Stimulated activated CD4-positive, alpha-beta T cell treated with anti-CD3 and anti-CD28 coated beads, Interleukin-4, amount 100 ng/mL, for 4 hours (primary cell): ENCODE measurements at places on chromosomes 6 and 20.

DNA sequence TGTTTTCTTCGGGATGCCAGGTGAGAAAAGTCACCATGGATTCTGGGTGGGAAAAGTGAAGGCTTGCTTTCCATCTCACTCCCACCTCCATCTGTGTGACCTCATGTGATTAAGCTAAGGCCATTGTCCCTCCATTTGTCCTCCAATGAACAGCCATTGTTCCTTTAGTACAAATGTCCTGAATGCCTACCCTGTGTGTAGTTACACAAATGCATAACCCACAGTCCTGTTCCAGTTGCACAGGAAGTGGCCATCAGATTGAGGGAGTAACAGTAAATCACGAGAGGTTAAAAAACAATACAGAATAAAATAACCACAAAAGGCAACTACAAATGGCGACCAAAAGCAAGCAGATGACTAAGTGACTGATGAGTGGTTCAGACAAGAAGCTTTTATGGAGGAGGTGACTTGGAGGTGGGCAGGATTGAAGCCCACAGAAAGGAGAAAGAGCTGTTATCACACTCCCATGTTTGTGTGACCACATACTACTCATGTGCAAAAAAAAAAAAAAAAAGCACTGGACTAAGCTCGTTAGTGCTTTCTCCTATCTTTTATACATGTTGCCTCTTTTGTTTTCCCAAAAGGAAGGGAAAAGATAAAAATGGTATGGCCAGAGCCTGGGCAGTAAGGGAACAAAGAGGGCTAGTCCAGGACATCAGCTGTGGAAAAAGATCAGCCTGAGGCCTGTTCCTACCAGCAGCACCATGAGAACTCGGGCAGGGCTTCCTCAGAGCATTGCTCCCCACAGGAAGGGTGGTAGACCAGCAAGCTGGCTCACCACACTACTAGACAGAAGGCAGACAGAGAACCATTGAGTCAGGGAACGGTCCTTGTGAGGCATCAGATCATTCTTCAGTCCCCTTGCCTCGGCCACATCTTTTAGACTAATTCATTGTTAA is 111.0 kb downstream of the TFAP2A start:
- DNase-seq: no peak

DNA sequence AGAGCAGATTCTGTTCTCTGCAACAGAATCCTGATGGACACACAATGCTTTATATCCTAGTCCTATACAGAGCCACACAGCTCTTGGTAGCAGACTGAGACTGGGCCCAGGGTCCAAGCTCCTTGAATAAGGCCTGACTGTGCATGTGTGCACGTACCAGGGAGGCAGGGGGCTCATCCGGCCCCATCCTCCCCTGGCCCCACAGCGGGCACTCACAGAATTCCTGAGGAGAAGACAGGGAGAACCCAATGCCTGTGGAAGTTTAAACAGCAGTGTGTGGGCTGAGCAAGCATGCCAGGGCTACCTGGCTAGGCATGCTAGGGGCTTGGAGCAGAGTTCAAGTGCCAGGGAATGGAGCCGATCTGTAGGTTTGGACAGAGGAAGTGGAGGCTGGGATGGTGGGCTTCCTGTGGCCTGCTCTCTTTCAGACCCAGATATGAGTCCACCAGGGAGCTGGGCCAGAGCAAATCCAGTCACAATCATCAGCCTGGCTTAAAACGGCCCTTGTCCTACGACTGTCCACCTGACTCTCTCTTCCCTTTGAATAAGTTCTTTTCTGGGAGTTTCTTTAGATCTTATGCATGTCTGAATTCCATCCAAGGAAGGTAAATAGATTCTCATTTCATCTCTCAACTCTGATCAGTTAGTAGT is 74.0 kb downstream of the MRPL14 start:
- DNase-seq: no peak

GRCh38 chr6:39819228-39819627 is 27.1 kb downstream of the DAAM2 start:
- no peak for DNase-seq

GRCh38 chr20:42018979-42019378 is 400.8 kb upstream of the CHD6 start:
- DNase-seq: no peak

- DNase-seq: peak; percentile 30
These were observed 864.2 kb downstream of the KIF16B start for GRCh38 chr20:15708984-15709598.

DNA sequence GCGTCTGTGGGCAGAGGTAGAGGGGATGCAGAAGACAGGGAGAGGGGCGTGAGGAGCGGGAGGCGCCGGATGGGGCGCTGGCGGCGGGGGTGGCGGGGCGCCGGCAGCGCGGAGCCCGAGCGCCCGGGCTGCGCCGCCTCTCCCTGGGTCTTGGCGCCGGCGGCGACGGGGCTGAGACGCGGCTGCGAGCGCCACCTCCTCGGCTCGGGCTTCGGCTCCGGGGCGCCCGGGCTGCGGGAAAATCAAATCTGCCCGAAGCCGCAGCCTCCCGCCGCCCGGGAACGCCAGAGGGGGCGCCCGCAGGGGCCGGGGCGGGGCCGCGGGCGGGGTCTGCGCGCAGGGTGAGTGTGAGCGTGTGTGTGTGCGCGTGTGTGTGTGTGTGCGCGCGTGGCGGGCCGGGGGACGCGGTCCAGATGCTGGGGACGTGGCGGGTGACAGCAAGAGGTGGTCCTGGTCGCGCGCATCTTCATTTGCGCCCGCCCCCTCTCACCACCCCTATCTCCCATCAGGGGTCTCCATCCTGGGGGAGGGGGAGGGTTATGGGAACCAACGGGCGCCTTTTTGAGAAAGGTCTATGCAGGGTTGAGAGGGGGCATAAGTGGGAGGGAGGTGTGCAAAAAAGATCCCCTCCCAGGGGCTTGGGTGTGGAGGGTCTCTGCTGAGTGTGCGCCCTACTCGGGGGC is 646 bp upstream of the CPNE5 start:
- DNase-seq: peak; percentile 46

GRCh38 chr6:111399626-111400025 is 83.4 kb downstream of the REV3L start:
- no peak for DNase-seq

- DNase-seq: no peak
These were observed 47.4 kb downstream of the BMP6 start for GRCh38 chr6:7773322-7773721.

GRCh38 chr20:50516180-50516934 is 6.2 kb downstream of the PTPN1 start:
- no peak for DNase-seq

DNA sequence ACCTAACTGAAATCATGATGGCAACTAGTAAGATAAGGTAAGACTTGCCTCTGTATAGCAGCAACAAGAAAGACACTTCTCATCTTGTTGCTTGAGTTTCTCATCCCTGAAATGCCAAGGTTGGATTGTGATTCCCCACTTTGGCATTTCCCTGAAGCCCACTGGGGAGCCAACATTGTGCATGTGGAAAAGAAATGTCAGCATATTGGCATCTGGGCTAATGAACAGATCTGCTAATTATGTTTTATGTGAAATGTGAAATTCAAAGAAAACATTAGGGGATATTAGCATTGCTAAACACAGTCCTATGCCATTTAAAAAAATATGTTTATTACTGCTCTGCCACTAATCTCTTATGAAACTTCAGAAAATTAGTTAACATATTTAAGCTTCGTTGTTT is 126.3 kb upstream of the PCSK2 start:
- no peak for DNase-seq

DNA sequence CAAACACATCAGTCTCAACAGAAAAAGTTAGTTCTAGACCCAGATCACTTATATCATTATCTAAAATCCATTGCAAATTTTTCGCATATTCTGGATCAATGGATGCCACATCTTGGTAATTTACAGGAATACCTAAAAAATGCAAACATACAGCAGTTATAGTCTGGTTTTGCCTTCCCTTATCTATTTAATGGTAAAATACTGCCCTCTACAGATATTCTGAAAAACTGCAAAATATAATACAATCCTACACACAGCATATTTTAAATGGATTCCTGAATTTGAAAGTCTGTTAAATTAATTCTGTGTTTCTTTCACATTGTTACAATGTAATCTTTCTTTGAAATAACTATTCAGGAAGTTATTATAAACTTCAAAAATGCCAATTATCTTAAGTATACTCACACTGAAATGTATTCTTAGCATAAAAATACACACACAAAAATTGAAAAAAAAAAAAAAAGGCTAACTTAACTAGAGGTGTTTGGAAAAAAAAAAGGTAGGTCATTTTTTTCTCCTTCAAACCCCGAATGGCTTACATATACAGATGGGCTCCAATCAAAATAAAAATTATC is 88.4 kb downstream of the HACE1 start:
- no peak for DNase-seq

DNA sequence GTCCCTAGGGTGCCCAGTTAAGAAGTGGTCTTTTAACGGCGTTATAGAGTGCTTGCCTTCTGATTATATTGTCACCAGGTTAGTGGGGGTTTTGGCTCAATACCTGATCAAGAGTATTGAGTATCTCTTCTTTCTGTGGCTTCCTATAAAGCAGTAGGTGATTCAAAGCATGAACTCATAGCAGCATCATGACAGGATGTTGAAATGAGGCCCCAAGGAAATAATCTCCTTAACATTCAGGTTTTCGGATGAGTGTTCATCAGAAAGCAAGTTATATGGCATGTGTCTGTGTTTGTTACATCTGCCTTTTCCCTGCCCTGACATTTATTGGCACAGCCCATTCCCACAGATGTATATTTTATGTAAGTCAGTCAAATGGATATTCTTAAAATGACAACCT is 301.0 kb downstream of the FARS2 start:
- no peak for DNase-seq

- no peak for DNase-seq
These were observed 352.8 kb upstream of the SOX4 start for GRCh38 chr6:21240709-21241108.

- no peak for DNase-seq
These were observed 131.0 kb upstream of the PHACTR1 start for GRCh38 chr6:12585497-12585958.

DNA sequence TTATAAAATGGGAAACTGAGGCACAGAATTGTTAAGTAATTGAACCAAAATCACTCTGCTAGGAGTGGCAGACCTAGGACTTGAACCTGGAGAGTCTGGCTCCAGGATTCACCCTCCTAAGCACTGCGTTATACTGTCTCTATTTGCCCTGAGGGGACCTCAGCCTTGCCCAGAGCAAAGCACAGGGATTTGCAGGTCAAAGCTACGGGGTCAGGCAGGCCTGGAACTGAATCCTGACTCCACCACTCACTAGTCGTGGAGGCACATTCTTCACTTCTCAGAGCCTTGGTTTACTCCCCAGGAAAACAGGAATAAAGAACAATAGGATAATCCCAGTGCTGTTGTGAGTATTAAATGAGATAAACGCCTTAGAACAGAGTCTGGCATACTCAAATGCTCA is 19.4 kb downstream of the KCNK15 start:
- no peak for DNase-seq

GRCh38 chr6:157037165-157037564 is 260.0 kb downstream of the ARID1B start:
- DNase-seq: no peak

- no peak for DNase-seq
These were observed 57.8 kb downstream of the GMPR start for GRCh38 chr6:16296061-16296670.

GRCh38 chr6:44335631-44336030 is 6.8 kb upstream of the SPATS1 start:
- no peak for DNase-seq

- peak; percentile 49 for DNase-seq
These were observed 619 bp downstream of the RREB1 start for GRCh38 chr6:7108196-7108963.

DNA sequence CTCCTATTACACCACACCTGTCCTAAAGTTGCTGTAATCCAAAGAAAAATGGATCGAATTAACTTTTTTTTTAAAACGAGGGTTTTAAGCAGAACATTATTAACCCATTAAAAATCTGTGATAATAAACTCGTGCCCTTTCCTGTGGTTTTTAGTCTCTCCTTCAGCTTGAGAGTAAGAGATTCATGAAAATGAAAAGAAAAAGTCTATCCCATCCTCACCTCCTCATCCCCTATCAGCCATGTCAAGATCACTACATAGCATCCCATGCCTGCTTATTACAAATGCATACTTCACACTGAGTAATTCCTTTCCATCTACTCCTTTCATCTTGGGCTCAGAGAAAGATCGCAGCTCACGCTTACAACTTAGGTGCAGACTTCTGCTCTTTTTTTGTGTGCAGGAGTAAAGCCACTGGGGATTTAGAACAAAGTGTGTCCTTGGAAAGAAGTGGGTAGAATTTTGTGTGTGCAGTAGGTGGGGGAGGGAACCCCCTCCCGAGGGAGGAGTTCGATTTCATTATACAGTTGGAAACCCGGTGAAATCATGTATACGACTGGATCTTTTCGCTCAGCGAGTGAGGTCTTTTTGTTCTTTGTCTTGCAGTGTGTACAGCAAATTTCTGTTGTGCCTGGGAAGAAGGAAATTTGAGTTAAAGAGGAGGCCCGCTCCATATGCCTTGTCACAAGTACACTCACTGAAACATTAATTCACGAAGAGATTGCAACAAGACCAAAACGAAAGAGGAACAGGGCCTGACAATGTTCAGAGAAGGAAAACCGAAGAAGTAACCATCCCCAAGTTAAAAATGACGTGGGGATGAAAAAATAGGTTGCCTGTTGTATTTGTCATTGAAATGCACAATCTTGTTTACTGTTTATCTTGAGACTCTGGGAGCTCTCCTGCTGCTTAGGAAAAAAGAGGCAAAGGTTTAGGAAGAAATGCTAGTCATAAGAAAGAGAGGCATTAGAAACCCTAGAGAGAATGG is 146.5 kb upstream of the ZNF217 start:
- DNase-seq: no peak

DNA sequence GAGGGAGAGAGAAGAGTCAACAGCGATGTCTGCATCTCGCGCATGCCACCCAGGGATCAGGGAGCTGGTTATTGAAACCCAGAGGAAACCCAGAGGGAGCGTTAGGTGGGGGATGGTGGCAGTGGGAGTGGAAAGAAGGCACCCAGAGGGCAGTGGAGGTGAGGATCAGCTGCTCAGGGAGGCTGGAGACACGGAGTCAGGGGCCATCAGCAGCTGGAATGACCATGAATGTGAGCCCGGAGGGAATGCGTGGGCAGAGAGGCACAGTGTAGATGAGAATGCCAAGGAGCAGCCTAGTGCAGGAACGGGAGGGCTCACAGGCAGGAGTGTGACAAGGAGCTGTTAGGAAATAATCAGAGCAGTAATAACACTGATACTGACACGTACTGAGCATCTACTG is 36.2 kb downstream of the RSPO4 start:
- no peak for DNase-seq

GRCh38 chr6:37332894-37333293 is 20.9 kb upstream of the RNF8 start:
- DNase-seq: no peak
